Heart left ventricle (tissue), 16 donors: ENCODE measurements at places on chromosomes 2 and 18. TPM values are rescaled to one million over a fixed set of nuclear protein-coding genes. Genes with fewer than 3 reads are reported as not detected.

DNA sequence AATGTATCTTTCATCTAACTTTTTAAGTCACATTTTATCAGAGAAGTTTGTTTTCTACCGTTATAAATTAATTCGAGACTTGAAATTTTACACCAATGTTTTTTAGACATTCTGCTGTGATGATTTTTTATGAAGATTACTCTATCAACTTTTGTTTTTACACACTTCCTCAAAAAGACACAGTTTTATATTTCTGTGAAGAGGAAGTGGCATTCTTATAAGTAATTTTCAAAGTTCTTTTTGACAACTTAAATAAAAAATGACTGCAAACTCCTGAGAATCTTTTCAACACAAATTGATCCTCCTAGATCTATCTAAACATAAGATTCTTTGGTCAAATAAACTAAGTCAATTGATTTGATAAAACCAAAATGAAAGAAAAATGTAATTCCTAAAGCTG lies 13.7 kb downstream of the ANKRD44 start:
- no peaks in the 10 kb centered on the region for H3K27me3 ChIP-seq
- H3K27ac ChIP-seq = no peak overlapping the region
- H3K36me3 ChIP-seq = no peaks in the 10 kb centered on the region

GRCh38 chr2:29834624-29835023 lies 86.8 kb downstream of the ALK start:
- no peak overlapping the region for H3K27ac ChIP-seq
- no peak overlapping the region for H3K4me3 ChIP-seq
- no peaks in the 10 kb centered on the region for H3K27me3 ChIP-seq

Gene LGALSL
- 8.1 TPM for total RNA-seq

Gene ALPI
- not detected for total RNA-seq

Gene FBLN7
- total RNA-seq = 2.0 TPM
